ENCODE measurements at places on chromosomes 4 and X. TPM values are rescaled to one million over a fixed set of nuclear protein-coding genes. Genes with fewer than 3 reads are reported as not detected.

DNA sequence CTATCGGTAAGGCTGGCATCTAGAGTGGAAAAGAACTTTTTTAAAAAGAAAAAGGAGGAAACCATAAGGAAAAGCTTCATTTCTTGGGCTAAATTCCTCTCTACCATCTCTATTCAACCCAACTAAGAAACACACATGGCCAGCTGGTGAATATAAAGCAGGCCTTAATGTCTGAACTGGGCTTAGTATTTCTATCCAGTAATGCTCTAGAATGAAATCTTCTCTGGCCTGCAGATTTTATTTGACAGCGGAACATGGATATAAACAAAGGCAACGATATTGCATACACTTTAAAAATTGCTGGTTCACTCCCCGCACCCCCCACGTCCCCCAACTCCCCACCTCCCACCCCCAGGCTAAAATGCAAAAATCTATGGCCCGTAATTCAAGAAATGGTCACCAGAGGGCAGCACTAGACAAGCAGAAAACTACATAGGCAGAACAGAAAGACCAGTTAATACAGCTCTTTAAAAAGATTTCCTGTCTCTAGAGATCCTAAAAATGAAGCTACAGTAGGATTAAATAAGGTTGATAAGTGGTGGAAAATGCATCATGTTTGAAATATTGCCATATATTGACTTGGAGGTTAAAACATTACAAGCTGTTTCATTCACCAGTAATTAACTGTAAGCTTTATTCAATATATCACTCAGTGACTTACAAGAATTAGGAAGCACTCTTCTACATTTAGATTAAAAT, 155.2 kb upstream of the GALNT7 start:
- peak; percentile 10 for DNase-seq

The GRIA2 gene
- total RNA-seq = 0.17 TPM

The VCX2 gene
- not detected for total RNA-seq

The P2RY4 gene
- total RNA-seq = not detected
